Progenitor cell of endocrine pancreas (in vitro differentiated cells): ENCODE measurements at places on chromosomes 16 and 17. TPM values are rescaled to one million over a fixed set of nuclear protein-coding genes. Genes with fewer than 3 reads are reported as not detected.
A peak's percentile ranks its signal among the peaks of the same experiment; 100 is the strongest.

Gene GRB7
- 28.8 and 29.9 TPM in 2 replicates for total RNA-seq

Gene OR4D1
- not detected in 2 replicates for total RNA-seq

Gene MT4
- not detected in 2 replicates for total RNA-seq

Gene ZG16B
- not detected in 2 replicates for total RNA-seq

Gene CACNG3
- total RNA-seq, result not detected in 2 replicates

- peaks cover 39% of the 10 kb centered on the region for H3K36me3 ChIP-seq
- H3K27me3 ChIP-seq, result no peaks in the 10 kb centered on the region
- no peak overlapping the region for H3K27ac ChIP-seq
- no peak overlapping the region for H3K4me3 ChIP-seq
Observed at GRCh38 chr16:4882633-4883285, 35.5 kb downstream of the UBN1 start.

- H3K27me3 ChIP-seq, result peaks cover 40% of the 10 kb centered on the region
- no peak overlapping the region for H3K4me3 ChIP-seq
- no peak overlapping the region for H3K27ac ChIP-seq
- no peaks in the 10 kb centered on the region for H3K4me1 ChIP-seq
Observed at GRCh38 chr16:26765087-26765486, 301.6 kb upstream of the C16orf82 start.

DNA sequence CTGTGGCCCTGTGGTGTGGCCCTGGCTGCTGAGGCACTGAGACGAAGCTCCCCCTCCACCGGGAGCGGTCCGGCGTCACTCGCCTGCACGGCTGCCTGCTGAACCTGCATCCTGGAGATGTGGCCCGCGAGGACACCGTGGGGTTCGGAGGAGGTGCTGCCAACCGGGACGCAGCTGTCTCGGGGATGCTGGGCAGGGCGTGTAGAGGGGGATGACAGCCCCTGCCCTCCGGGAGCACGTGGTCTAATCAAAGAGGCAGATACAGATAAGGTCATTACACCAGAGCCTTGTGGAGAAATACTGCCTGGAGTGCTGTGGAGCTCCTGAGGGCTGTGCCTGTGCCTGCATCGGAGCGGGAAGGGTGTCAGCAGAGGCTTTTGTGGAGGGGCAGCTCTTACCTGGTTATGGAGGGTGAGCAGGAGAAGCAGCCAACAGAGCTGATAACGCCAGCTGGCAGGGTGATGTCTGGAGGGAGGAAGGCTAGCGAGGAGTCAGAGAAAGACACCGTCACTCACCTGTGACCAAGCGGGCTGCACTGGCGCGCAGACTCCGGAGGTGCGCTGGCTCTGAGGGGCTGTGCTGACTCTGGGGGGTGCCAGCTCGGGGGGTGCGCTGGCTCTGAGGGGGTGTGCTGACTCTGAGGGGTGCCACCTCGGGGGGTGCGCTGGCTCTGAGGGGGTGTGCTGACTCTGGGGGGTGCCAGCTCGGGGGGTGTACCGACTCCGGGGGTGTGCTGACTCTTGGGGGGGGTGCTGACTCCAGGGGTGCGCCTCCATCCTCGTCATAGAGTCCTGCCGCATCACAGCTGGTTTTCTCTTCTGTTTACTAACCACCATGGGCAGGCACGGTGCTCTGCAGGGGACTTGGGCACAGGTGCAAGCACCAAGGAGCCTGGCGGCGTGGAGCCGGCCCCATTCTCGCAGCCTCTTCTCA is 104.7 kb upstream of the CHMP6 start:
- H3K36me3 ChIP-seq, result peaks cover 4% of the 10 kb centered on the region
- peak overlapping the region; percentile 20 for H3K27ac ChIP-seq
- H3K4me3 ChIP-seq, result no peak overlapping the region
- H3K27me3 ChIP-seq, result no peaks in the 10 kb centered on the region
- H3K4me1 ChIP-seq, result no peaks in the 10 kb centered on the region

DNA sequence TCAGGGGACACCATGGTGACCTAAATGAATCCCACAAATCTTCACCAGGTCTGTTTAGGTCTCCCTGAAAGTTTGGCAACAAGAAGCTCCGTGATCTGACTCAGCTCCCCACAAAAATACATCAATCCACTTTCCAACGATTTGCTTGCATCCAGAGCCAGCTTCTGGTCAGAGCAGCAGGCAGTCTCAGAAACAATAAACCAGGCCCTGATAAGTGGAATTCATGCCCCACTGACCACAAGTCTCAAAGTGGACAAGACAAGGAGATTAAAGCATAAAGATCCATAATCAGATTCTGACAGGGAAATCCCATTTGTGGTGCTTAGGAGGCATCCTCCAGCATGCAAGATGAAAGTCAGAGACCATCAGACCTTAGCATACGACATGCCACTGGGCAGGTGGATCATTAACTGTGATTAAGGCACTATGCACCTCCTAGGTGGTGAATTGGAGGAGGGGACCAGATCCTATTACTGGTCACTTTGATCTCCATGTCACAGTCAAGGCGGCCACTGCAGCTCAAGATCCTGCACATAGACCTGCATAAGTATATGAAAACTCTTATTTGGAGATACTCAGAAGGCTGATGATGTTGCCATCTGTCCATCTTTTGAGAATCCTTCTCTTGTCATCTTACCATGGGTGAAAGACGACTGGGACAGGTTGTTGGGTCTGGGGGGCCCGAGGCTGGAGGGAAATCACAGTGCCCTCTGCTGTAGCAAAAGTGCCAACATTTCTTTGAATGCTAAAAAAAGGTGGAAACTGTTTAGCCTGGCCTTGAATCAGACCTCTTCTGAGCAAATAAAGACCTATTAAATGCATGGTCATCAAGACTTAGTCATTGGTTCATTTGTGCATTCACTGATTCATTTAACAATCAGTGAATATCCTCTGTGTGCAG is 309.2 kb upstream of the CCL2 start:
- peaks cover 8% of the 10 kb centered on the region for H3K4me1 ChIP-seq
- H3K4me3 ChIP-seq, result no peak overlapping the region
- H3K27ac ChIP-seq, result peak overlapping the region; percentile 44
- no peaks in the 10 kb centered on the region for H3K36me3 ChIP-seq
- no peak for DNase-seq
